Stimulated activated CD8-positive, alpha-beta memory T cell treated with anti-CD3 and anti-CD28 coated beads, Interleukin-7, amount 100 ng/mL, for 4 hours (primary cell): ENCODE measurements at places on chromosomes 7 and 10.

GRCh38 chr10:130025811-130026485 lies 61.9 kb upstream of the EBF3 start:
- DNase-seq, result no peak

- no peak for DNase-seq
Measured at GRCh38 chr7:142298627-142299026, 40.8 kb upstream of the PRSS58 start.

- no peak for DNase-seq
Measured at GRCh38 chr7:136877990-136878389, 9.5 kb downstream of the CHRM2 start.

DNA sequence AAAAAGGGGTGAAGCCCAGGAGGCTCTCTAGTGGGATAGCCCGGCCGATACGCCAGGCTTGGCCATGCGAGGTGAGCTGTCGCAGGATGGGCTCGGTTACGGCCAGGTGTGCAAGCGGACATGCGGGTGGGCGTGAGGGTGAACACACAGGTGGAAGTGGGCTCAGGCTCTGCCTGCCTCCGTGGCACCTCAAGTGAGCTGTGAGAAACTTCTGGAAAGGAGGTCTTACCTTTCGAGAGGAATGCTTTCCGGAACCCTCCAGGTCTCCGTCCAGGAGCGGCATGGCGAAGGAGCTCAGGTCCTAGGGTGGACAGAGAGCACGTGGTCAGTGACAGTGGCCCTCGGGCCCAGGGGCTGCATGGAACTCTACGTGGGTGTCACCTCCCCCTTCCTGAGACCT lies 90.7 kb downstream of the PRKAG2 start:
- DNase-seq, result no peak

DNA sequence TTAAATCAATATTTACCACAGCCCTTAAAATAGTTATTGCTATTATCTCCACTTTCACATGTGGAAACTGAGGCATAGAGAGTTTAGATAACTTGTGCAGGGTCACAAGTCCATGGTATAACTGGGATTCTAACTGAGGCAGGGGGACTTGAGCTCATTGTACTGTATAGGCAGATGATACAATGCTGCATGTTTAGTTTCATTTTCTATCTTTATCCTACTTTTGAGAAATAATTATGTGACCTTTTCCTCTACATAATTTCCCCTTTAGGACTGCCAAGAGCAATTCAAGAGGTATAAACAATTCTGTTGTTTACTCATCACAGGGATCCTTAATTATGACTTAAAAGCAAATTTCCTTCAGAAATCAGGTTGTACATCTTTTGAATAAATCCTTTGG lies 193.1 kb downstream of the SUGCT start:
- no peak for DNase-seq
